ENCODE measurements at places on chromosomes 16 and 17.

- H3K36me3 ChIP-seq, result no peaks in the 10 kb centered on the region
- peaks cover 5% of the 10 kb centered on the region for H3K27me3 ChIP-seq
- H3K4me3 ChIP-seq, result no peak overlapping the region
- H3K27ac ChIP-seq, result no peak overlapping the region
- no peaks in the 10 kb centered on the region for H3K4me1 ChIP-seq
Measured at GRCh38 chr17:72175787-72176515, 55.1 kb downstream of the SOX9 start.

DNA sequence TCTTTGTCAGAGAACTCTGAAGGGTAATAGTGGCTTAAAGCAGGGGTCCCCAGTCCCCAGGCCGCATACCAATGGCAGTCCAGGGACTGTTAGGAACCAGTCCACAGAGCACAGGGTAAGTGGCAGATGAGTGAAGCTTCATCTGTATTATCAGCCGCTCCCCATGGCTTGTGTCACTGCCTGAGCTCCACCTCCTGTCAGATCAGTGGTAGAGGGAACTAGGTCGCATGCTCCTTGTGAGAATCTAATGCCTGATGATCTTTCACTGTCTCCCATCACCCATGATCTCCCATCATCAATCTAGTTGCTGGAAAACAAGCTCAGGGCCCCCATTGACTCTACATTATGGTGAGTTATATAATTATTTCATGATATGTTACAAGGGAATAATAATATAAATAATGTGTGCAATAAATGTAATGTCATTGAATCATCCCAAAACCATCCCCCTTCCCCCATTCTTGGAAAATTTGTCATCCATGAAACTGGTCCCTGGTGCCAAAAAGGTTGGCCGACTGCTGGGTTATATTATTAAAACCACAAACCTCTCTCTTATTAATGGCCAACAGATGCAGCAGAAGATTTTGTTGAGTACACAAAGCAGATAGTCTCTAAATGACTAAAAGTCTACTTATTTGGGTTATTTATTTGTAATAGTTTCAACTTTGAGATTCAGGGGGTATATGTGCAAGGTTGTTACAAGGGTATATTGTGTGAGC is 782.7 kb downstream of the CDH11 start:
- no peak for DNase-seq
- H3K27me3 ChIP-seq, result no peaks in the 10 kb centered on the region
- no peak overlapping the region for H3K4me3 ChIP-seq
- H3K27ac ChIP-seq, result no peak overlapping the region
- H3K4me1 ChIP-seq, result no peaks in the 10 kb centered on the region
- peaks cover 2% of the 10 kb centered on the region for H3K36me3 ChIP-seq

DNA sequence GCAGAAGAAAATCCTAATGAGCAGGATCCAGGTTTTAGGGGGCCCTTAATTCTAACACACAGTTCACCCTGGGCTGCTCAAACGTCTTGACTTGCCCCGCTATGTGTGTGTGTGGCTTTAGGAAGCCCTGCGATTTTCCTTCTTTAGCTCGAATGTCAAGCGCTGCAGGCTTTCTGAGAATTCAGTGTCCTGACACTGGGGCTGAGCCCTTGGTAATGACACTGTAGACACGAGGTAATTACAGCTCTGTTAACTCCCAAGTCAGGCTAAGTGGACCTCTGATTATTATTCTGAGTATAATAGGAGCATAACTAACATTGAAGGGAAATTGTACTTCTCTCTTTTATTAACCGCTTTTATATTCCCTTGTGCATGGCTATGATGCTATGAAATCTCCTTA is 202.1 kb downstream of the RBFOX1 start:
- DNase-seq, result no peak
- no peaks in the 10 kb centered on the region for H3K36me3 ChIP-seq
- no peak overlapping the region for H3K4me3 ChIP-seq
- no peak overlapping the region for H3K27ac ChIP-seq
- H3K27me3 ChIP-seq, result no peaks in the 10 kb centered on the region

DNA sequence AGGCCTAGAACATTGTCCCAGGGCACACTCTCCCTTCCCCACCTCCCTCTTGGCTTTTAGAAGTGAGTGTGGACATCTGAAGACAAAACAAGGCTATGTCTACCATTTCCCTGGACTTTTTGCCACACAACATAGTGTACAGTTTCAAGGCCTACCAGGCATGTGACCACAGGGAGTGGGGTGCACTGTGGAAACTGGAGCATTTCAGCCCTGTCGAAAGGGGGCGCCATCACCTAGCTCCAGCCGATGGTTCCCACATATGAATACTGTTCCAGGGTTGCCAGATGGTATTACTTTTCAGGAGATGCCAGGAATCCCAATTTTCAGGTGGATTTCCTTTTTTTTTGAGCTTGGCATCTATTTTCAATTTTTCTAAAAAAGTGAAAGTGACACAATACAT is 140.7 kb downstream of the KATNIP start:
- no peak overlapping the region for H3K27ac ChIP-seq
- peaks cover 4% of the 10 kb centered on the region for H3K4me1 ChIP-seq
- DNase-seq, result no peak
- H3K36me3 ChIP-seq, result peaks cover 5% of the 10 kb centered on the region

GRCh38 chr17:69223809-69224208 is 4.8 kb downstream of the ABCA10 start:
- no peaks in the 10 kb centered on the region for H3K27me3 ChIP-seq
- no peaks in the 10 kb centered on the region for H3K4me1 ChIP-seq
- H3K27ac ChIP-seq, result no peak overlapping the region
- DNase-seq, result no peak
- H3K4me3 ChIP-seq, result no peak overlapping the region
- H3K36me3 ChIP-seq, result no peaks in the 10 kb centered on the region

GRCh38 chr17:27494192-27495091 is 38.2 kb downstream of the KSR1 start:
- H3K4me3 ChIP-seq, result no peak overlapping the region
- peaks cover 9% of the 10 kb centered on the region for H3K36me3 ChIP-seq
- H3K27ac ChIP-seq, result no peak overlapping the region
- H3K4me1 ChIP-seq, result peaks cover 12% of the 10 kb centered on the region
- H3K27me3 ChIP-seq, result no peaks in the 10 kb centered on the region
- no peak for DNase-seq

- DNase-seq, result no peak
- H3K27ac ChIP-seq, result no peak overlapping the region
- H3K4me3 ChIP-seq, result peak overlapping the region; percentile 18
- peaks cover 56% of the 10 kb centered on the region for H3K36me3 ChIP-seq
- no peaks in the 10 kb centered on the region for H3K27me3 ChIP-seq
Measured at GRCh38 chr17:3715296-3715695, 8.4 kb upstream of the HASPIN start.

DNA sequence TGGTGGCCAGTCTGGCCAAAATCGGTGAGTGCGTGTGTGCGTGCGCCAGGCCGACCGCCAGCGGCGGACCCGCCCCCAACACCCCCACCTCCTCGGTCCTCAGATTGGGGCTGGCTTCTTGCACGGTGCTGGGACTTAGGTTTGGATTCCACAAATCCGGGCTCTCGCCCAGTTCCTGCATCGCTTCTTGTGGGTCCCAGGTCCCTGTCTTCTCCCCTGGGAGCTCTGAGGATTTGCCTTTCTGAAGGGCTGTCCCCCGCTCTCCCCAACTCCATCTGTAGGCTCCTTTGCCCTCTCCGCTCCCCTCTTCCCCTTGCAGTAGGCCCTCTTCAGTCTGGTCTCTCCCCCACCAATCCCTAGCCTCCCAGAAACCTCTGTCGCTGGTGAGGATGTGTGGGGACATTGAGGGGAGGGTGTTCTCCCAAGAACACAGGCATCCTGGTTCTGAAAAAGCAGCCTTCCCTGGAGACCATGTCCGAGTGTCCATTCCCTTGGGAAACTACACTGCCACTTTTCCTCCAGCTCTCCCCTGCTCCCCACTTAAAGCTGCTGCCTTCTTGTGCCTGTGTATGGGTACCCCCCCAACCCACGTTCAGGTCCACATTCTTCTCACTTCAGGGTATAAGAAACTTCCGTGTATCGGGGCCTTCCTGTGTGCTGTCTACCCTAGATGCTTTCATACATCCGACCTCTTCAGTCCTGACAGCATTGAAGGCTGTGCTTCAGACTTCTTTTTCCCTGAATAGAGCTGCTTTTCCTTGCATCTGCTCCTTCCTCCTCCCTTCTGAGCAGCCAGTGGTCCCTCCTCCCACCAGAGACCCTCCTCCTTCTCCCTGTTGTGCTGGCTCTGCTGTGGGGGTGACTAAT is 632 bp downstream of the SLC9A5 start:
- H3K27ac ChIP-seq, result peak overlapping the region; percentile 81
- H3K36me3 ChIP-seq, result peaks cover 16% of the 10 kb centered on the region
- DNase-seq, result no peak
- peak overlapping the region; percentile 90 for H3K4me3 ChIP-seq
- H3K4me1 ChIP-seq, result peaks cover 24% of the 10 kb centered on the region

DNA sequence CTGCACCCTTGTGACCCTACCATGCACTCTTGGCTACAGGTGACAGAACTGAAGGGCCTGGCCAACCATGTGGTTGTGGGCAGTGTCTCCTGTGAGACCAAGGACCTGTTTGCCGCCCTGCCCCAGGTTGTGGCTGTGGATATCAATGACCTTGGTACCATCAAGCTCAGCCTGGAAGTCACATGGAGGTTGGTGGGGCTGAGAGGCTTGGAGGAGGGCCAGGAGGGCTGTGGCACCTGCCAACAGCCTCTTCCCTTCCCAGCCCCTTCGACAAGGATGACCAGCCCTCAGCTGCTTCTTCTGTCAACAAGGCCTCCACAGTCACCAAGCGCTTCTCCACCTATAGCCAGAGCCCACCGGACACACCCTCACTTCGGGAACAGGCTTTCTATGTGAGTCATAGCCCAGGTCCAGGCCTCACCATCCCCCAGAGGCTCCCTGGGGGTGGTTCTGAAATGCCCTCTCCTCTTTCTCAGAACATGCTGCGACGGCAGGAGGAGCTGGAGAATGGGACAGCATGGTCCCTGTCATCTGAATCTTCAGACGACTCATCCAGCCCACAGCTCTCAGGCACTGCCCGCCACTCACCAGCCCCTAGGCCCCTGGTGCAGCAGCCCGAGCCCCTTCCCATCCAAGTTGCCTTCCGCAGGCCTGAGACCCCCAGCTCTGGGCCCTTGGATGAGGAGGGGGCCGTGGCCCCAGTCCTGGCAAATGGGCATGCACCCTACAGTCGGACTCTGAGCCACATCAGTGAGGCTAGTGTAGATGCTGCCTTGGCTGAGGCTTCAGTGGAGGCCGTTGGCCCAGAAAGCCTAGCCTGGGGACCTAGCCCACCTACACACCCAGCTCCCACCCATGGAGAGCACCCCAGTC is 13.0 kb downstream of the RIPOR1 start:
- peaks cover 36% of the 10 kb centered on the region for H3K4me1 ChIP-seq
- no peak for DNase-seq
- no peaks in the 10 kb centered on the region for H3K27me3 ChIP-seq
- H3K4me3 ChIP-seq, result no peak overlapping the region
- peak overlapping the region; percentile 46 for H3K27ac ChIP-seq
- peaks cover 39% of the 10 kb centered on the region for H3K36me3 ChIP-seq

Data from effector memory CD8-positive, alpha-beta T cell (primary cell).